ENCODE measurements at places on chromosomes 7 and 10.

- DNase-seq = no peak
Measured at GRCh38 chr10:20879136-20879535, 18.0 kb downstream of the NEBL start.

GRCh38 chr10:58723966-58724365 lies 211.3 kb downstream of the BICC1 start:
- no peak for DNase-seq

- no peak for DNase-seq
Measured at GRCh38 chr10:103549349-103549685, 55.8 kb downstream of the NEURL1 start.

DNA sequence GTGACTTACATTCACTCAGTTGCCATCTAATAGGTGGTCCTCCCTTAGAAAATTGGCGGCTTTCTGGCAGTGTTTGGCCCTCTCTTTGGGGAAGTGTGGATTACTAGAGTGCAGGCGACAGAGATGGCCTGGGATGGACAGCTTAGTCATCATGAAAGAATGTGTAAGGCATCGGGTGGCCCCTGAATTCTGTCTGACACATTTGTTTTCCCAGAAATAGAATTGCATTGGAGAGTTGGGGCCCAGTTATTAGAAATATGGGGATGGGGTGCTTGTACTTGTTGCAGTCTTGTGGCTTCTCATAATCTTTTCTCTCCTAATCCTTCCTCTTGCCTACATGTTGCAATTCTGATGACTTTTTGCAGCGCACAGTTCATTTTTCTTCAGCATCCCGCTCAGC lies 13.8 kb downstream of the TCF7L2 start:
- no peak for DNase-seq

GRCh38 chr7:104923010-104923421 lies 91.0 kb upstream of the KMT2E start:
- peak; percentile 62 for DNase-seq

Measured in effector memory CD8-positive, alpha-beta T cell (primary cell).